Activated naive CD4-positive, alpha-beta T cell (primary cell): ENCODE measurements at places on chromosomes 12 and 14.

DNA sequence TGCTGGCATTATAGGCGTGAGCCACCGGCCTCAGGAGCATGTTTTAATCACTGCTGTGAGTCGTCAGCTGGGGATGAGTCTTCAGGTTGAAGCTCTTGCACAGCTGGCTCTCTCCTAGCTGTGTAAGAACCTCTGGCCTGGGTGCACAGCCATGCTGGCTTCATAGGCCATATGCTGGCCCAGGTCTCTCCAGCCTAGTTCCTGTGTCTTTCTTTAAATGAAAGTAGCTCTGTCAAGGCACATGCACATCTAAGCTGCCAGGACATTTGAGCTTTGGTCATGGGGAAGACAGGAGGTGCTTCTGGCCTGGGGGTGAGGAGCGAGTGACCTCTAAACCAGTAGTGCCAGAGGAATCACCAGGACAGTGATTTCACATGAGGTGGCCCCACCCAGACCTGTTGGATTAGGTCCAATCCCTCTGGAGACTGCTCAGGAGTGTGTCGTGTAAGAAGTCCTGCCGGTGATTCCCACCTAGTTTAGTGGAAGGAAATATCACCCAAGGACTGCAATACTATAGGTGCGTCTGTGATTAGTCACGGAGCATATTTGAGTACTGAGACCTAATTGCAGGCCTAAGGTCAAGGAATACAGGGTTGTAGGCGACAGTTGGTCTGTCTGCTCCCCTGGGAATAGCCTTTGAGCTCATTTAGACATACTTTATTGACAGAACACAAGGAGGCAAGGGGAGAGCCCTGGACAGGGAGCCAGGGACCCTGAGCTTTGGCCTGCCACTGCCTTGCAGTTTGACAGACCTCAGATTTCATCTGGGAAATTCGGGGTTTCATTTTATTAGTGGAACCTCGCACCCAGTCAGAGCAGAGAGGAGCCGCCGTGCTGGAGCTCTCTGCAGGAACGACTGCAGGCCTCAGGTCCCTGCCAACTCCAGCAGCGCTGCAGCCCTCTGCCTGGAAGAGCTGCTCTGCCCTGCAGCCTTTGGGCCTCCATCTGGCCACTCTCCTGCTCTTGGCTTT is 67.0 kb downstream of the ANKRD9 start:
- DNase-seq: no peak

DNA sequence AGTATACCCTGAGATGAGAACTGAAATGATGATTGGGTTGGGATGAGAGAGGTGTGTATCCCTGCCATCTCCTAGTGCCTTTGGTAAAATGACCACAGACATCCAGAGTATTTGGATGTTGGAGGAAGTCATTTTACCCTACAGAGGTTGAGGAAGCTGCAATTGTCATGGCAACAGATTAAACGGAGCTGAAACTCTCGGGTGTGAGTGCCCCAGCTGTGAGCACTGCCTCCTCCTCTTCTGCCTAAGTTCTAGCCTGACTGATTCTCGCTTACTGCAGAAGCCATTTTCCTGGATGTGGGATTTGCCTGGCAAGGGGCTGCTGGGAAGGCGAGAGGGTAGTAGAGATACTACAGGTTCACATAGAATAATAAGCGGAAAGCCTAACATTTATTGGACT is 10.3 kb upstream of the PPP4R4 start:
- DNase-seq: no peak

DNA sequence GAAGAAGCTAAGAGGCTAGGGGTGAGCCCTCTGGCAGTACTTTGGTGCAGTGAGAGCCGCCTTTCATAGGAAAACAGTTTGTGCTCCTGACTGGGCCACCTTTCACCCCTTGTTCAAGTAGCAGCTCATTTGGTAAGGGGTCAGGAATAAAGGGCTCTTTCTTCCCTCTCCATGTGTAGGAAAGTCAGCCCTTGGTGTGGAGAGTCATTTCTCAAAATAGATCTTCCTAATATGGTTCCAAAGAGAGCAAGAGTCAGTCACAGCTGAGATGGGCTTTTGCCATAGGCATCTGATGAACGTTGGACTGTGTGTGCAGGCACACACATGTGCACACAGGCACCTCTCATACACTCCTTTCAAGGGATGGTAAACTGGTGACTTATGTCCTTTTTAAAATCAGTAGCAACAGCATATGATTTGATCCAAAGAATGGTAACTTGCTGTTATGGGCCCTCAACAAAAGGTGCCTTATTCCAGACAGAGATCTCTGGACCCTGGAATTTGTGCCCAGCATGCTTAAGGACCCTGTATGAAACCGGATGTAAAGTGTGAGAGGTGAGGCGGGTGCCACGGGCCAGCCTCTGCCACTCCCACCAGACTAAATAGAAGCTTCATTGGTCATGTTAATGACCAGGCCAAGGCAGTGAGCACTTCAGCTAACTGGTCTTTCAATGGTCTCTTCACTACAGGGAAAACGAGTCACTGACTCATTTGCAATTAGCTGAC is 16.7 kb upstream of the RIC8B start:
- no peak for DNase-seq

DNA sequence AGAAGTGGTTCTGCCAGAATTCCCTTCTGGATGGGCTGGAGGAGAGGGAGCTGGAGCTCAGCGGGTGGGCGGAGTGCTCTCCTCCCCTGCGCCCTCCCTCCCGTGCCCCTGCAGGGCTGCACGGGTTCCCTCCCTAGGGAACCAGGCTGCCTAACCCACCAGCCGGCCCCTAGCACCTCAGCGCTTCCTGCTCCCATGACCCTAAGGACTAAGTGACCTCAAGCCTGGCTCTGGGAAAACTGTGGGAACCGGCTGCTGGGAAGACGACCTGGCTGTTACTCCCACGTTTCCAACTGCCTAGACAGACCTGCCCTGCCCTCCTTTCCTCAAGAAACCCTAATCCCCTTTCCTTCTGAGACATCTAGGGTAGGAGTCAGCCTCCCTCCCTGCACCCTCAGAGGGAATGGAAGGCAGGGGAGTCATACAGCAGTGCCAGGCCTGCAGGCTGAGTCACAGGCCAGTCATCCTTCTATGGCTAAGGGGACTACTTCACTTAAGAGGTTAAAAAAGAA is 31.5 kb downstream of the SLC6A12 start:
- DNase-seq: no peak

DNA sequence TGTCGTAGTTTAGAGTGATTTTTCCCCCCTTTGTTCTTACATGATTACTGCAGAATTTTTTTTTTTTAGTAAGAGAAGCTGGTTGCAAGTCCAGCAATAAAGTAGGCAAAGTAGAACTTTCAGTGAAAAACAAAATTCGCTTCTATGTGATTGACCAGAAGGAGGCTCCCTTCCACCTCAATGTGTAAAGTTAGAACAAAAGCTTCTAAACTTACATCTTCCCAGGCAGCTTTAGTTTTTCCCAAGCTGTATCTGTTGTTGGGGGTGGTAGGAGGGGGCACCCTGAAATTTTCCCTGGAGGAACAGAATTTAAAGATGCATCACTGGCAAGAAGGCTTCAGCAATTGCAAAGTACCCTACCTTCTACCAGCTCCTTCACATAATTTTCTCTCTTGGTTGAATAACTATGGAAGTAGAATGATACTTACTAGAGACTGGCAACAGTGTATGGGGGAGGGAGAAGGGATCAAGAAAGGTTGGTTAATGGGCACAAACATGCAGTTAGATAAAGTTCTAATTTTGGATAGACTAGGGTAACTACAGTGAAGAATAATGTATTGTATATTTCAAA is 87.3 kb upstream of the E2F7 start:
- DNase-seq: no peak

- DNase-seq: no peak
These were observed 182.9 kb upstream of the SLC38A2 start for GRCh38 chr12:46555406-46555852.

DNA sequence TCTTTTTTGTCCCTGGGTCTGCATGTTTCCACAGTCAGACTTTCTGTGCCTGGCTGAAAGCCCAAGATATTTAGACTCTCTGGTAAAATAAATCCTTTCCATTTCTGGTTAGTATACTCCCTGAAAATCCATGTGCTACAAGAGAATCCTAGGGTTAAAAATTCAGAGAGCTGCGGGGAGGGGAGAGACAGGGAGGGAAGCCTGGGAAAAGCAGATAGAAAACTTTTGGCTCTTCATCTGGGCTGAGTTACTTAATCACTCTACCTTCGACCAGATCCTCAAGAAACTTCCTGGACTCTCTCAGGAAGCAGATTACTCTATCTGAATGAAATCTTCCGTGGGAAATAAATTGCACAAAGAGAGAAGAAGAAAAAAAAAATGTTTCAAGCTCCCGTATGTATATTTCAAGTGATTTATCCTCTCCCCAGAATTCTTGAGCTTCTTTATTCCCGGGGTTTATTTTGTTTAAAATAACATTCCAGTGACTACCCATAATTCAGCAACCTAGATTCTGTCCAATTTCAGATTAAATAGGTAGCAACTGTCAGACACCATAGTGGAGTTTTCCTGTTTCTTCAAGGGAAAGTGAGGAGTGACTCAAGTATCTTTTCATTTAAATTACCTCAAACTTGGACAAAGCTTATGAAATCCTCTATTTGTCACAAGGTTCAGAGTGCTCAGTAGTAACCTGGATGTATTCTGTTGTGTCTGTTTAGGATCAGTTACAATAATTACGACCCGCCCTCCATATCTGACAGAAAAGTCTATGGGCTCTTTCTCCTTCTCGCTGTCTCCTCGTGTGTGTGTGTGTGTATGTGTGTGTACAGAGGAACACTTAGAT is 163.7 kb downstream of the MYRFL start:
- DNase-seq: no peak

GRCh38 chr12:54294953-54295566 is 5.8 kb downstream of the NFE2 start:
- DNase-seq: no peak

GRCh38 chr12:92193846-92194245 is 48.2 kb upstream of the BTG1 start:
- no peak for DNase-seq

DNA sequence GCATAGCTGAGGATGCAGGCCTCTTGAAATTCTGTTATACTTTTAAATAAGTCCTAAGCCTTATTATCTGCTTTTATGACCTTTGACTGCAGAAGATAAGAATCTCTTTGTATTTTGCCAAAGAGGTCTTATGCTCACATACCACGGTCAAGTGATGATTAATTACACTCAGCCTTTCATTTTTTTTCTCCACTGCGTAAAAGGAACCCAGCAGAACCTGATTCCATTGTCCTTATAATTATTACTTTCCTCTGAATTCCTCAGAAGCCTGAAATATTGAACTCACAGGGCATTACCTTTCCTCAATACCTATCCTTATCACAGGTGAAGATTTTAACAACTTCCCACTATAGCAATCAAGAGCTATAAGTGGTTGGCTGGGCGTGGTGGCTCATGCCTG is 498.7 kb upstream of the RPL10L start:
- DNase-seq: no peak

GRCh38 chr14:99812892-99813291 is 19.7 kb downstream of the EML1 start:
- no peak for DNase-seq

DNA sequence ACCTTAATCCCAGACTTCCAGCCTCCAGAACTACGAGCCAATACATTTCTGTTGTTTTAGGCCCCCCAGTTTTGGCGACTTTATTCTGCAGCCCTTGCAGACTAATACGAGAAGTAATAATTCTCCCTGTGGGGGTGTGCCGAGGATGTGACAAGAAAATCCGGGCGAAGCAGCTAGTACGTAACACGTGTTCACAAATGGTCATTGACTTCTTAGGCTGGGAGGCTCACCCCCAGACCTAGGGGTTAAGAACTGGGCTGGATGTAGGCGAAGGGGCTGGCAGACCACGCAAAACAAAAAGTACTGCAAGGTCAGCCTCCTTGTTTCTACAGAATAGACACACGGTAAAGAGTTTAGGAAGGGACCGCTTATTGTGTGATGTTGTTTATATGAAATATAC is 69.8 kb upstream of the ESRRB start:
- DNase-seq: no peak

DNA sequence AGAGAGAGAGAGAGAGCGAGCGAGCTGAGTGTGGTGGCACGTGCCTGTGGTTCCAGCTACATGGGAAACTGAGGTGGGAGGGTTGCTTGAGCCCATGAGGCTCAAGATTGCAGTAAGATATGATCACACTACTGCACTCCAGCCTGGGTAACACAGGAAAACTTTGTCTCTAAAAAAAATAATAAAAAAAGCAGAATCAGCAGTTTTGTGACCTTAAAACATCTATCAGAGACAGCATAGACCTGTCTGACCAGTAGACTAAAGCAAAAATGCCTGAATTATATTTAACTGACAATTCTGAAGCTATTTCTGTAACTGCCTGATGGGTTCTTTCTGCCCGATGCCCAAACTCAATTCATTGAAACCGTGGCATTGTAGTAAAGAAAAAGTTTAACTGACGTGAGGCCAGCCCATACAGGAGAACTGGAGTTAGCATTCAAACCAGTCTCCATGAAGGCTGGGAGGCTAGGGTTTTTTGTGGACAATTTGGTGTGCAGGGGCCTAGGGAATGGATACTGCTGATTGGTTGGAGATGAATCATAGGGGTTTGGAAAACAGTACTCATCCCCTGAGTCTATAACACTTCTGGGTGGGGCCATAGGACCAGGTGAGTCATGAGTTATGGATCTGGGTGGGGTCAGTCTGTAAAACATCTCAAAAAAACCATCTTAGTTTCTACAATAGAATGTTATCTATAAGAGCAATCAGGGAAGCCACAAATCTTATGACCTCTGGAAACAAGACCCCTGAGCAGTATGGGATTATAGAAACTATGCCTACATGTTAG is 8.0 kb upstream of the RASSF8 start:
- no peak for DNase-seq

GRCh38 chr12:1542599-1542998 is 51.8 kb downstream of the FBXL14 start:
- DNase-seq: no peak

DNA sequence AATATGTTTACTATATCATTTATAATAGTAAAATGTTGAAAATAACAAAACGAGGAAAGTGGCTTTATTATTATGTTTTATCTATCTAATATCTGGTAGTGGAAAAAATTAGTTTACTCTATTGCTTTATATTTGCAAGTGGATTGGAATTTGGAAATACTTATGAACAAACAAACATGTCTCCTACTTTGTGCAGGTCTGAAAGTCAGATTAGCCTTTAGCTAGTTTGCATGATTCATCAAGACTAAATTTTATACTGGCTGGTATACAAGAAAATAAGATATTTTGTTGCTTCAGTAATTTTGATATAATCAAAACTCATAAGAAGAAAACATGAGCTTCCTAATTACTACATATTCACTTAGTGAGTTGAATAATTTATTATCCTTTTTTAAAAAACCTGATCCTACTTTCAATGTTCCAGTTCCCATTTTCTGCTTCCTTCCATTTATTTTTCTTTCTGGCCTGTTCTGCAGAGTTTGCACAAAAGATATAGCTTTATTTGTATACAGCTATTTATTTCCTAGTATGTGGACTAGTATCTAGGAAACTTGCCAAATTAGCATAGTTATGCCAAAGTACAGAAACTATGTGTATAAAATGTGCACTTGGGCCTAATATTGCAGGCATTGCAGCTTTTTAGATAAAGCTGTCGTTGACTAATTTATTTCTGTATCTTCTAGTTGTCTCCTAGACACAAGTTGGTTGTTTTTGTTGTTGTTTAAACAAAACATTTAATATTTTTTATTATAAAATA is 122.0 kb downstream of the AKAP6 start:
- no peak for DNase-seq
